ENCODE measurements at places on chromosomes 3 and 15.

DNA sequence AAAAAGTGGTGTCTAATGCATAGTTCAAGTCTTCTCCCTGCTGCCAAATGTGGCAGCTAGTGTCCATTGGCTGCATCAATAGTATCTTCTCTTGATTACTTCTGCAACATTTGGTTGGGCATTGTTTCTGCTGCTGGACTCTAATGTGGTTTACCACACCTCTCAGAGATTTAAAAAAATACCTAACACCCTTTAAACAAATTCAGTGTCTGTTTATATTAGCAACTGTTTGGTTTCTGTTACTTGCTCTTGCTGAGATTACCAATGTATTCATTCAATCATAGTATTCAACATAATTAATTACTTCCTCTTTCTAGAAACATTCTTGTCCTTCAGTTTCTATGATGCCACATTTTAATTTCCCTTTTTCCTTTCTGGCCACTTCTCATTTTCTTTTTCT, 20.3 kb upstream of the NECTIN3 start:
- no peak for DNase-seq

DNA sequence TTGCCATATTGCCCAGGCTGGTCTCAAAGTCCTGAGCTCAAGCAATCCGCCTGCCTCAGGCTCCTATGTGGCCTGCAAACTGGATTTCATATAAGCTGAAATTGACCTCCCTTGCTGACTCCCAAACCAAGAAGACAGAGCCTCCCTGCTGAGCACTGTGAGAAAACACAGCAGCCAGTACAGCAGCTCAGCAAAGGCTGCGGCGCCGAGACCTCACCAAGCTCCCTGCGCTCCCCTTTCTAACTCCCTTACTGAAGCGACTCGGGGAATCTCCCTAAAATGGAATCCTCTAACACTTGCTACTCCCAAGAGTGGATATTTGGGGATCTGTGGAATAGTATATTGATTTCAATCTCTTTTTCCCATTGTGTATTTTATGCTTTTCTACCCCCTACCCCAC, 34.6 kb downstream of the MUC20 start:
- no peak for DNase-seq

GRCh38 chr15:27937851-27938250, 161.3 kb downstream of the OCA2 start:
- no peak for DNase-seq

- DNase-seq: no peak
Measured at GRCh38 chr15:93089727-93090305, 805 bp upstream of the RGMA start.

- DNase-seq: peak; percentile 40
Measured at GRCh38 chr3:14784087-14784681, 34.6 kb upstream of the FGD5 start.

- DNase-seq: no peak
Measured at GRCh38 chr3:58792921-58793451, 126.4 kb upstream of the FAM3D start.

- no peak for DNase-seq
Measured at GRCh38 chr3:102059145-102059943, 210.0 kb downstream of the NFKBIZ start.

DNA sequence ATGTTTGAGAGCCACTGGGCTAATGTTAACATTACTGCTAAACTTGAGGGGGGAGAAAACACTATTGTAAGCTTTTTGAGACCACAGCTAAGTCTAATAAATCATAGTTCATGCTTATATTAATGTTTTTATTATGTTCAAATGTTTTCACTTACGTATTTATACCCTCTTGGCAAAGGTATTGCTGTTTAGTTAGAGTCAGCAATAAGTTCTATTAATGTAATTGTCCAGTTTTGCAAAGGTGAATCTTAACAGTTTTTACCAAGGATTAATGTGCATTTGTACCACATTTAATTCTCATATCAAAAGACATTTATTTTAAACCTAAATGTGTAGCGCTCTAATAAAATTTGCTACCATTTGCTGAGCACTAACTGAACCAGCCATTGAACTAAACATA, 206.7 kb upstream of the CGNL1 start:
- no peak for DNase-seq

- no peak for DNase-seq
Measured at GRCh38 chr3:186414735-186415419, 52.8 kb upstream of the DGKG start.

GRCh38 chr15:91844928-91845327, 8.6 kb upstream of the SLCO3A1 start:
- DNase-seq: no peak

DNA sequence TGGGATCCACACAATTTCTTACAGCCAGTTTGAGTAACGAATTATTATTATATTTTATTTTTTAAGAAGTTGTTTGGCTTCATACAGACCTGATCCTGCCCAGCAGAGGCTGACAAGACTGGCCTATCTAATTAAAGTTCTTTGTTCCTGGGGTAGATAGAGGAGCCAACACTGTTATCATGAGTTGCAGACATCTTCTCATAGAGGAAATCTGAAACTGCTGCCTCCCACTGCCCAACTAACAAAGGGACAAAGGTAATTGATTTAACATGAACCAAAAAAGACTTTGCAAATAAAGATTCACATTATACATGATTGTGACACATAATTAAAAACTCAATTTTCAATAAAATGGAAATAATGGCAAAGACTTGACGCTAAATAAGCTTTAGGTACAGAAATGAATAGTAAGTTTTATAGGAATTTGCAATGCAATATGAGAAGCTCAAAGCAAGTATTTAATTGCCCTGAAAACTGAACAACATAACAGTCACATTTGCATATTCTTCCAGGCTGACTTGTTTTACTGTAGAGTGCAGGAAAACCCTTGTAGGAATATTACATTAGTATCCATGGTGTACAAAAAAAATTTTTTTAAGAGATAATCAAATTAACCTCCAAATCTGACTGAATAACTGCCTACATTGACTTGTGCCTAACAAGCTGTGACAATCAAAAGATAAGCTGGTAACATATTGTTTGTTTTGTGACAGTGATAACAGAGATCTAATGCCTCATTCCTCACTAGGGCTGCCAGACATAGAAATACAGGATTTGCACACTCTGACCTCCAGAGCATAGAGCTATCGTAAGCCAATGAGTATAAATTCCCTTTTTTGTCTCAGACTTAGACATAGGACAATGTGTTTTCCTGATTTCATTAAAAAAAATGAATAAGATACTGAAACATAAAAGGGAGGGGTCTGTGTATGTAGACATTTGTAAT, 273.2 kb downstream of the MFSD1 start:
- DNase-seq: no peak

DNA sequence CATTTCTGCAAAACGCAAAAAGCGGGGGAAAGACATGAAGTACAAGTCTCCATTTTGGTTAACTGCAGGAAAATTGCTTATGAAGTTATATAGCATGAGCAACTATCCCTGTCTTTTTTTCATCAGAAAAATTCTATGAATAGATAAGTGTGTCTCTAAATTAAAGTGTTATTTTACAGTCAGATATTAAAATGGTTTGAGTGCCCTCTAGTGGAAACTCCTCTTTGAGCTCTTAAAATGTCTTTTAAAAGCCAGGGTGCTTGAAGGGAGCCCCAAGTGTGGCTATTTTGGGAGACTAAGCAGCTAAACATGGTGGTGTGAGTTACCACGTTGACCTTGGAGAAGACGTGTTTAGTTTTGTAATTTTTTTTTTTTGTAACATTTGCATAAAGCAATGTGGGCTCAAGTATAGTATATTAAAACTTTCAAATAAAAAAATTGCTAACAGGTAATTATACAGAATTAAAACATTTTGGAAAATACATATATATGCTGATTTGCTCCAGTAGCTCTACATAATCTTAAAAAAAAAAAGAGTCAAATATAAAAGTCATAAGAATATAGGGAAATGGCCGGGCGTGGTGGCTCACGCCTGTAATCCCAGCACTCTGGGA, 77.2 kb downstream of the PPP2R3A start:
- peak; percentile 56 for DNase-seq

- peak; percentile 30 for DNase-seq
Measured at GRCh38 chr3:174720717-174721116, 138.4 kb upstream of the NAALADL2 start.

All from NCI-H2171 treated with DMSO at 0.1 percent for 48 hours (cell line).